ENCODE measurements at places on chromosomes 4 and X.

DNA sequence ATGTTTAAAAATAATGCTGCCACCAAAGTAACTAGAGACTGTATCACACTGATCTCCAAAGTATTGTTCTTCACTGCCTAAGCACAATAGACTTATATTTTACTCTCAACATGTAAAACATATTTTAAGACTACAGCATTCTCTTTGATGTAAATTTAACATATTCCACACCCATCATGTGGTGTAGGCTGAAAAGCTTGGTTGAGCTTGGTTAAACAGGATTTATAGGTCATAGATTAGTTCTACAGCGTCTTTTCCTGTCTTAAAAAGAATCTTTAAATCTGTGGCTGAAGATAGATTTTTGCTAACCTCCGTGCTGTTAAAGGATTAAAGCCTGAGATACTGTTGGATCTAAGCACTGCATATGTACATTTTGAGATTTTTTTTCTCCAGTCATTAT is 379.9 kb downstream of the SH2D1A start:
- no peak for DNase-seq

- DNase-seq, result no peak
Measured at GRCh38 chr4:80024335-80024734, 48.7 kb downstream of the ANTXR2 start.

DNA sequence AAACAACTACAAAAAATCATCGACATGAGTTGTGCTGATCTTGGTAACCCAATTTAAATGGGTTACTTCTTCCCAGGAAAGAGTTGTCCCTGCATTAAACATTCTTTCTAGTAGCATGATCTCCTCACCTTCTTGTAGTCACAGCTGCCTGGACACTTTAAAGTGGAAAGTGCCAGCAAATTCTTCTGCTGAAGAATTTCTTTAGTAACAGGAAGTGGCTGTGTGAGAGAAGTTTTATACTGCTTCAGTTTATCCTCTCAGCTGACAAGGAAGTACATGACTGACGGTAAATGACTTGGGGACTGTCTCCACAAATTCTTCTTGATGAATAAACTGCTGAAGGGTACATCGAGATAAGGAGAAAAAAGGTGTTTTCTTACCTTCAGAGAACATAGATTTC is 18.2 kb upstream of the TNIP3 start:
- no peak for DNase-seq

GRCh38 chr4:126798214-126798613 is 834.5 kb upstream of the INTU start:
- DNase-seq, result no peak

GRCh38 chrX:11751261-11751660 is 6.8 kb upstream of the MSL3 start:
- DNase-seq, result no peak

DNA sequence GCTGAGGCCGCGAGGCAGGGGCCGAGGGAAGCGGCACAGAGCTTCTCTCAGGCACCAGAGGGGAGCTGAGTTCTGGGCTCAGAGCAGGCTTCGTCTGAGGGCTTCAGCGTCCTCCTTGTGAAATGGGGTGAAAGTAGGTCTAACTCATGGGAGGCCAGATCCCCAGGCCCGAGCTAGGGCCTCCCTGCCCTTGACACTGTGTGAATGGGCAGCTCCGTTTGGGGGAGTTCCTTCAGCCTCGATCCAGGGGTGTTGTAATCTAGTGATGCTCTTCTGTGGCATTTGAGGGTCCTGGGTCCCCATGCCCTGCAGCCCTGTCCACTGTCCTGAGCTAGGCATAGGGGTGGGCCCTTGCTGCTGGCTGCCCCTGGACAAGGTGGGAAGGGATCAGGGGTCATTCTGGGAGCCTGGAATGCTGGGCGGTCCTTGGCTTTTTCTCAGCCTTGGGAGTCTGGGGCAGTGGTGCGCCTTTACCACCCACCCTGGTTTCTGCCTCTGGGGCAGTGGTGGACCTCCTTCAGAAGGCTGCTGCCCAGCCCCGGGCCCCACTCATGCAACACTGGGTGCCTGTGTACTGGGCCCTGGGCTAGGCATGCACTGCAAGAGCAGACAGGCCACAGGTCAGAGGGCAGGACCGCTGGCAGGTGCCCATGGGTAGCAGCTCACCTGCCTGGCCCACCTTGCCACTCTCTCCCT is 4.1 kb downstream of the SH3BP2 start:
- peak; percentile 1 for DNase-seq

DNA sequence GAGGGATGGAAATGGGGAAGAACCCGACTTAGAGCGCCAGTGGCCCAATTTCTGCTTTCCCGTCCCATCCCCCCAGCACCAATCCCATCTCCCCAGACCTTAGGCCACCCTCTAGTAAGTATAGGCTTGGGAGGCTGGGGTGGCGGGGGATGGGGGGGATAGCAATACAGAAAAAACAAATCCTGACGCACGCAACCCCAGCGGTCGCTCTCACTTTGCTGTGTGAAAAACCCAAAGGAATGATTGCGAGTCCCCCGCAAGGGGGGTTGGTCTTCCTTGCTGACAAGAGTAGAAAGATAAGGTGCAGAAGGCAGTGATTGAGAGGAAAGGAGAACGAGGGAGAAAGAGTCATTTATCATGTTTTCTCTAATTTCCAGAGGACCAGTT is 863 bp downstream of the CPE start:
- peak; percentile 62 for DNase-seq

DNA sequence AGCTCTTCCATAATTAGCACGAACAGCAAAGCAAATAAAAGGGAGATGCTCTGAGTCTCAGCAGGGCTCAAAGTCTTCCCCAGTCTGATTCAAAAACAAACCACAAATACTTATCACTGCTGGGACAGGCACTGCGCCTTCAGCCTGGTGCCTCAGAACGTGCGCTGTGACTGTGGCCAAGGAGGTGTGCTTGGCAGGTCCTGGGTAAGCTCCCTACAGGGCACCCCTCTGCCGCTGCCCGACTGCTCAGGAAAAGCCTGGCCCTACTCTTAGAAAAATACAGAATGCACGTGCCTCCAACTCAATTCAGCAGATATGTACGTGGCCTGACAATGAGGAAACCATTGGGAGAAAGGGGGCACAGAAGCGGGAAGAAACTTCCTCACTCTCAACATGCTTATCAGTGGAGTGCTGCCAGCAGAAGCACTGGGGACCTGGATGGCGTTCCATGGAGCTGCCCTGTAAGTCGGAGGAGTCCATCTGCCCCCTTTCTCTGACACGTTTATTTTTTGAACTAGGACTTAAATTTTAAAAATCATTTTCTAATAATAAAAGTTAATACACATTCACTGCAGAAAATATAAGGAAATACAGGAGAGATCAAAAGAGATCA is 86.8 kb downstream of the GATB start:
- DNase-seq, result no peak

DNA sequence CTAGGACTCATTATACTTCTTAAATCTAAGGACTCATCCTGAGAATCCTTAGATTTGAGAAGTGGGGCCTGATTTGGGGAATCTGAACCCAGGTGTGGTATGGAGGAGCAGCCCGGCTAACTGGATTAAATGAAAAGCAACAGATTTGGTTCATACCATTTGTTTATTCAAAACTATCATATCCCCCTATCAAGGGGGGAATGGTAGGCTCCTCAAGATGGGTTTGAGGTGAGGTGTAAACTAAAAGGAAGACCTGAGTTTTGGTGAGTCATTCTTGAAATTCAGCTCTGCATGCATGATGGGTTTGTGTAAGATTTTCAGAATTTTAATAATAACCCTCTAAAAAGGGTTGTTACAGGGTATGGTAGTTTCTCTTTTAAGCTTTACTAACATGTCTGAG is 53.4 kb downstream of the CASP6 start:
- DNase-seq, result no peak

DNA sequence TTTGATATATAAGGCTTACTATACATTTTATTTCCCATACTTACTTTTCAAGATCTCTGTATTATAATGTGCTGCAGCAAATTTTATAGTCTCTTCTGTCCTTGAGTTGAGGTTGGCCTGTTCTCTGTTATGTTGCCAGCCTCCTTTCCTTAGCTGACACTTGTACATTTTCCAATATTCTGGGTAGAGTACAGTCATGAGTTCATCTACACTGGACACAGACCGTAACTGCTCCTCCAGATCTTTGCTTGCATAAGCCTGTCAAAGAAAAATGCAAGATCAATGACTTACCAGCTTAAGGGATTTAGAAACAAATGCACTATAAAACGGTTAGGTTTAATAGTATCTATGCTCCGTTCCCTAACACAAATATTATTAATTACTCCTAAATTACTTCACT is 63.2 kb downstream of the VEGFC start:
- no peak for DNase-seq

GRCh38 chr4:154422152-154422551 is 69.4 kb downstream of the DCHS2 start:
- no peak for DNase-seq

DNA sequence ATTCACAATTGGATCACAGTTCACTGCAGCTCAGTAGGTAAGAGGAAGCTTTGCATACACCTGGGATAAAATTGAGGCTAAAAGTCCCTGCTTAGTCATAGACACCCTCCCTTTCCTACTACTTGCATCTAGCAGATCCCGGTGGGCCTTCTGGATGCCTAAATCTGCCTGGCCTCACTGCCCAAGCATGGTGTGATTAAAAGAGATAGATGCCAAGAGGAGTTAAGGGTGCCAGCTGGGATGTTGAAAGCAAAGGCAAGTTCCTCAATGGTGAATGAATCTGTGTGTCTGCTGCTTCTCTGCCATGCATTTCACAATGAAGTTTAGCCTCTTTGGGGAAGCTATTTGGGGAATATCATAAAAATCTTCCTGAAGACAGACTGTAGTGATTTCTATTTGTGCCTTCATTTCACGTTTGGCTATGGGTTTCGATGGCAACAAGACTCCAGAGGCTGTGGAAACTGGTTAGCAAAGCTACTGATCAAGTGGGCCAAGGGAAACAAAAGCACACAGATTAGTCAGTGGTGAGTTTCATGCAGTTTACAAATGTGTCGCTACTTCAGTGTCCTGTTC is 534.0 kb downstream of the ANKRD50 start:
- DNase-seq, result no peak

DNA sequence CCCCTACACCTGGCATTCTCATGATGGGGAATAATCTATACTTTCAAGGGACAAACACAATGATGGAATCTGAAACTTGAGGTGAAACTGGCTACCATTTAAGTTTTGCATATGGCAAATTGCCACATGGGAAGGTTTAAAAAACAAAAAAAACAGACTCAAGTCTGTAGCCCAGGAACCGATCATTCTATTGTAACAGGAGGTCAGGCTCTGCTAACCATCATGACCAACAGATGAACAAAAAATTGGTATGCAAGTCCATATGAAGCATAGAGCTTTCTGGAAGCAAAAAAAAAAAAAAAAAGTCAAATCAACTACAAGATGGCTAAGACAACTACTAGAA is 594.3 kb upstream of the DIPK2B start:
- DNase-seq, result no peak

GRCh38 chrX:859329-859728 is 228.7 kb downstream of the SHOX start:
- no peak for DNase-seq

DNA sequence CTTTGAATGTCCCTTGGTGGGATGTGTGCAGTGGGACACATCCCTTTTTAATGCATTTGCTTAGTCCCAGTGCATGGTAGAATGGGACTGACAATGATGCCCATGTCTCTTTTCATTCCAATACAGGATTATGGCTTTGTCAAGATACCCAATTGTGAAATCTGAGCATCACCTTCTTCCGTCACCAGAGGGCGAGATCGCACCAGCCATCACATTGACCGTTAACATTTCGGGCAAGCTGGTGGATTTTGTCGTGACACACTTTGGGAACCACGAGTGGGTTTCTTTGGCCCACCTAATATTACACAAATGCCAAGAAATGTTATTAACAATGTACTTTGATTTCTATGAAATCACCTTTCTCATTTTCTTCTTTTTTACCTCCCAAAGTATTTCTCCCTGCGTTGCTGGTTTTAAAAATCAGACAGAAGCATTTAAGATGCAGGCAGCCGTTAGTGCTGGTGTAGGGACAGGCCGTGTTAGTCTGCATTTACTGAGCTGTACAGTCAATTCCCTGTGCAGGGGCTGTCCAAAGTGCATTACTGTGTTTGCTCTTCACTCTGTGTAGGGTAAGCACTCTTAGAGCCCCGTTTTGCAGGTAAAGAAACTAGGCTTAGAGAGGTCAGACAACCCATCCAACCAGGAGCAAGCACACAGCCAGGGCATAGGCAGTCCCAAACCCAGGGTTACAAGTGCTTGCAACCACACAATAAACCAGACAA is 46.5 kb downstream of the CWH43 start:
- DNase-seq, result no peak

- peak; percentile 2 for DNase-seq
Measured at GRCh38 chr4:133102043-133102442, 47.1 kb upstream of the PCDH10 start.

- no peak for DNase-seq
Measured at GRCh38 chr4:79575709-79576428, 167.8 kb upstream of the GK2 start.

- DNase-seq, result no peak
Measured at GRCh38 chr4:140806163-140806562, 50.0 kb upstream of the TBC1D9 start.
